ENCODE measurements at places on chromosomes 3 and 15.

- no peak for DNase-seq
Observed at GRCh38 chr15:58049520-58050227, 15.8 kb downstream of the ALDH1A2 start.

DNA sequence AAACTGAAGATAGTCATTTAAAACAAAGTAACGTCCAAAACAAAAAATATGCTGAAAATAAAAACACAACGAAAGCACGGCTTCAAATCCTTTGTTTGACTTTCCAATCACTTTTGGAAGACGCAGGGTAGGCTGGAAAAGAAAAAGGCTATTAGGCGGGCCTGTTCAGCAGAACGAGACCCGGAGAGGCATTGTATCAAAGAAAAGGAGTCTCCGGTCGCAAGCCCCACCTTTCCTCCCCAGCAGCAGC lies 691 bp downstream of the SENP7 start:
- DNase-seq: no peak

DNA sequence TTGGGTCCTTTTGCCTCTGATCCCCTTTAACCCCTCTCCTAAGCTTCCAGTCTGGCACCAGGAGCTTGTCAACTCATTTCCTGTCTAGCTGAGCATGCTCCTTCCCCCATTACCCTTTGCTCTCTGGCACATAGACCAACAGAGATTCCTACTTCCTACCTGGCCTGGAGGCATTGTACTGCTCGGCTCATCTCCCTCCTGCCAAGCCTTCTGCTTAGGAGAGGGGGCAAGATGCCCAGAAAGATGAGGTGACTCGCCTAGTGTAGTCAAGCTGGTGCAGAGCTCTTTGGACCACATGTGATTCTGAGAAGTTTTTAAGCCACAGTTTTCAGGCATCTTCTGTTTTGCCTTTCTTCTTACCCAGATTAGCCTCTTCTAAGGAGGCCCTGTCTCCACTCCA lies 95.4 kb downstream of the ZNF621 start:
- no peak for DNase-seq

GRCh38 chr3:108122276-108122675 lies 31.4 kb upstream of the CD47 start:
- no peak for DNase-seq

DNA sequence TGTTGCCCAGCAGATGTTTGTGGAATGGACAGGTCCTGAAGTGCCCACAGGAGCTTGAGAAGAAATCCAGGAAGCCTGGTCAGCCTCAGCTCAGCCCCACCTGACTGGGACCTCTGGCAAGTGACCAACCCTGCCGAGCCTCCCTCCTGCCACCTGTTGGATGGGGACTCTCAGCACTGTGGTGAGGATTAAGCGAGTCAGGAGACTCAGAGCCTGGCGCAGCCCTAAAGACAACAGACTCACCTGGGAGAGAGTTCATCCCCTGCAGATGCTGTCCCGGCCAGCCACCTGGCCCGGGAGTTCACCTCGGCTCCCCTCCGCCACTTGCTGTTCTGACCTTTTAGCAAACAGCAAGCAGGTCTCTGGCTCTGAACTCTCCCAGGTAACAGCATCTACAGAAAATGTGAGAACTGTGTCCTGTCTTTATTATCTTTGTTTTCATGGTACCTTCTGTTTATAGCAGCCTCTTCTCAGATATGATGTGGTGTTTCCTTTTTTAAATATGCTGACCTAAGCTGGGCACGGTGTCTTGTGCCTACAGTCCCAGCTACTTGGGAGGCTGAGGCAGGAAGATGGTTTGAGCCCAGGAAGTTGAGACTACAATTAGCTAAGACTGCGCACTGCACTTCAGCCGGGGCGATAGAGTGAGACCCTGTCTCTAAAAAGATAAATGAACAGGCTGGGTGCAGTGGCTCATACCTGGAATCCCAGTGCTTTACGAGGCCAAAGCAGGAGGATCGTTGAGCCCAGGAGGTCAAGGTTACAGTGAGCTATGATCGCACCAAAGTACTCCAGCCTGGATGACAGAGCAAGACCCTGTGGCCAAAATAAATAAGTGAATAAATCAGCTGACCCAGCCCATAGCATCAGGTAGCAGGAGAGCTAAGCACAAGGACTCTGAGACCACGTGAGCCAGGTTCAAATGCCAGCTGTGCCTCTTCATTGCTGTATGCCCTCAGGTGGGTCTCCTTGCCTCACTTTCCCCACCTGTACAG lies 32.4 kb upstream of the SLC6A6 start:
- no peak for DNase-seq

DNA sequence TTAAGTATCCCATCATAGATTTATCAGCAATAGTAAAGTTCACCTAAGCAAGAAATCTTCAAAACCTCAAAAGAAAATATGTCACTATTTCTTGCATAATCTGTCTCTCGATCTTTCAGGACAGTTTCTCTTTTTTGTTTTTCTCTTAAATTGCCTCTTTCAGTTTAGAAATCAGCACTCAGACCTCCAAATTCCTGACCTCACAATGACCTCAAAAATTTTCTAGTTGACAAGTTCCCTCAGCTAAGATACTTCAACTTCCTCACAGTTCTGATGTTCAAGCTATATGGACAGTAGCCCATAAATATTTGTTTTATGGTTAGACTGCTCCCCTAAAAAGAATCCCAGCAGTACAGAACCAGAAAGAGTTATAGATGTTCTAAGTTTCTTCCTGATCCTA lies 24.1 kb downstream of the SLC24A5 start:
- no peak for DNase-seq

DNA sequence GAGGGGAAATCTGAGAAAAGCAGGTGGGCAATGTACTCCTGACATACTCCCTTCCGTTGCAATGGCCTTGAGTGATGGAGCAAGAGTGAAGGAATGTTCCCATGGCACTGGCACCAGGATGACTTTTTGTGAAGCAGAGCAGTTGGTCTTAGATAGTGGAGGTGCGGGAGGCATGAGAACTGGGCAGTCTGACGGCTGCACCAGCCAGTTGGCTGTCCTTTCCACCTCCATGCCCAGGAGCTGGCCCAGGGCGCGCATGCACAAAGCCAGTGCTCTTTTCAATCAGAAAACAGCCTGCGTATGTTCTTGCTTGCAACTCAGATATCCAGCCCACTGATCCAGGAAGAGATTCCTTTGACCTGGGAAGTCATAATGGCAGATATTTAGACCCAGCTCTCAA lies 136.8 kb downstream of the PGPEP1L start:
- no peak for DNase-seq

- DNase-seq: no peak
Observed at GRCh38 chr3:131549340-131549739, 46.6 kb upstream of the MRPL3 start.

GRCh38 chr15:63869371-63870042 lies 35.8 kb upstream of the HERC1 start:
- DNase-seq: no peak

- no peak for DNase-seq
Observed at GRCh38 chr3:121330118-121330517, 215.7 kb downstream of the POLQ start.

- no peak for DNase-seq
Observed at GRCh38 chr15:87858651-87859050, 397.9 kb downstream of the NTRK3 start.

DNA sequence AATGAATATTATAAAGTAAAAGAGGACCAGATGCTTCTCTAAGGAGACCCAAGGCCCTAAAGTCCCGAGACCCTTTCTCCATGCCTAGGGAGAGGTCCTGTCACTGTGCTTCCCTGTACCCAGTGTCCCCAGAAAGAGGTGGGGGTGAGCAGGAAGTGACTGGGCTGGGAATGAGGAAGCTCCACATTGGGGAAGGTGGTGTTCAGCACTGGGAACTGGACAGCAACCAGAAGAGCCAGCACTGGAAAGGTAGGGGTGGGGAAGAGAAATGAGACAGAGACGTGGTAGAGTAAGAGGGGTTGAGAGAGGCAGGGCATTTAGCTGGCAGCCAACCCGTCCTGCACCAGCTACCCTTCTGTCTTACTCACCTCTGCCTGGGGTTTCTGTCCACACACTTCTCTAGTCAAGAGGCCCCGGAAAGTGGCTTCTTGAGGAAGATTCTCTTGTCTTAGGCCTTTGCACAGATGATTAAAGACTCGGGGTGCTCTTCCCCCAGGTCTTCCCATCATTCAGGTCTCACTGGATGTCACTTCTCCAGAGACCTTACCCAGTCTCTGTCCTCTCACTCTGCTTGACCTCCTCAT lies 12.2 kb downstream of the RRP9 start:
- DNase-seq: no peak

DNA sequence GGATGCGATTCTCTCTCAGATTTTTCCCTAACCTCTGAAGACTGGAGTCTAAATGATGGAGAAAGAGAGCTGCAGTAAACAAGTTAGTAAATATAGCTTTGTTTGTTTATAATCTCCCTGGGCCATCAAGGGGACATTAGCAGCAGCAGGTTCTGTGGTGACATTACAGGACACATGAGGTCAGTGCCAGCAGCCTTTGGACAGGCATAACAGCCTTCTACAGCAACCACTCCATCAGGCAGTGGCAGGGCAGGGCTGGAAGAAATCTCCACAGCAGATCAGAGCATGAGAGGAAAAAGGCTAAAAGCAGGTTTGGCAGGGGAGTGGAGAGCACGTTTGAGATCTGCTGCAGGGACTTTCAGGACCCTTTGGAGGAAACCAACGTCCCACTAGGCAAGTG lies 127.6 kb upstream of the ACP3 start:
- DNase-seq: no peak

GRCh38 chr3:28502397-28502937 lies 153.8 kb upstream of the AZI2 start:
- no peak for DNase-seq

DNA sequence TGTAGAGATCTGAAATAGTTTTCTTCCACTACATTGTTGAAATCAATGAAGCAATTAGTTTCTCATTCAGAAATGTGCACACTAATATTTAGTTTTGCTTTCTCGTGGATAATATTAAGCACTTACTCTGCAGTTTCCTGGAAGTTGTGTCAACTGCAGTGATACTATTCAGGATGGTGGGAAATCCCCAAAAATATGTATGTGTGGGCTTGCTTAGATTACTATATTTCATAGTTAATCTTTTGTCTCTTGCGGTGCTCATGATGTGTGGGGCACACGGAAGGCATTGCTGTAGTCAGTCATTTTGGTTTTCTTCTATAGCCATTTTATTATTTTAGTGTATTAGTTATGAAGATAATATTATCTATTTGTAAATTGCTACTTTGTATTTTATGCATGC lies 19.7 kb downstream of the RAB11A start:
- no peak for DNase-seq

DNA sequence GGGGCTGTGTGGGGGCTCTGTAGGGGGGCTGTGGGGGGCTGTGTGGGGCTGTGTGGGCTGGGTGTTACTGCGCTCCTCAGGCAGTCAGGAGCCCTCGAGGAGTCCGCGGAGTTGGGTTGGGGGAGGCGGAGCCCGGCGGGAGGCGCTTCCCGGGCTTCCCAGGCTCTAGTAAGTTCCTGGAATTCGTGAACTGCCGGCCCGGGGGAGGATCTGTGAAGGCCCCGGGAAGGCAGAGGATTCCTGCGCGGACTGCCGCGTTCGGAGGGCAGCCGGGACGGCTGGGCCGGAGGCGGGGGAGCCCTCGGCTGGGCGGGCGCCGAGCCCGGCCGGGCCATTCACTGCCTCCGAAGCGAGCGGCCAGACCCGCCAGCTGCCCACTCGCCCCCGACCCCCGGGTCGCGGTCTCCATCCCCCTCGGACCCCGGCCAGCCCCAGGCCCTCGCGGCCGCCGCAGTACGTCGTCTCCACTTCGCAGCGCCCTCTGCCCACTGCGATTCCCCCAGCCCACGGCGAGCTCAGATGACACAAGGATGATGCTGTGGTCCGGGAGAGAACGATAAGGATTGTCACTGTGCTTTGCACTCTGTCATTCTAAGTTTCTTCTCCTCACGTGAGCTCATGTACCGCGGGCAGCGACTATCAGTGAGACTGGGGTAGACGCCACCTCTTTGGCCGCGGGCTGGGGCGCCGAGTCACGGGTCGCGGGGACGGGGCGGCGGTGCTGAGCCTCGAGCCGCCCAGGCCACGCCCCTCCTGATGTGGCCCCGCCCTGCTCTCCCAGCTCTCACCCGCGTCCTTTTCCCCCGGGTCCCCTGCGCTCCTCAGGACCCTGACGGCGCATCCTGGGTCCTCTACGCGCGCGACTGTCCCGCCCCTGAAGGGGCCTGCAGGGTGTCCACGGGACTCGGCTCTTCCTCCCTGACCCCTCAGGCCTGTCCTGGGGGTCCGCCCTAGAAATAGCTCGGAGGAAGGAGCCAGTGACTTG lies 65.3 kb downstream of the KLF13 start:
- DNase-seq: peak; percentile 73

DNA sequence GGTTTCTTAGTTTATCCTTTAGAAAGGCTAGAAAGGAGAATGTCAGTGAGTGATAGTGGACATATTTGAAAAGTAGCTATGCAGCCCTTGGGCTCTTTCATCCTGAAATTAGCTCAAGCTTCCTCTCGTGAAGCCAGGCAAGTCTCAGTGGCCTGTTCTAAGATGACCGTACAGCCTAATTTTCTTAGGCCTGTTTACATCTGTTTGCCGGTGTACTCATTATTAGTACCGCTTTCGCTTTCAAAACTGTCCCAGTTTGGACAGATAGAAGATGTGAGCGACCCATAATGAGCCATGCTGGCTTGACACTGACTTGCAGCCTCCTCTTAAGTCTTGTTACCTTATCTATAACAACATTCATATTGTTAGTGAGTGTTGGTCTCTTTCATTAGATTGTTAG lies 5.7 kb upstream of the ARL14 start:
- no peak for DNase-seq

- DNase-seq: no peak
Observed at GRCh38 chr3:136595913-136596697, 156.1 kb downstream of the STAG1 start.

GRCh38 chr3:180749796-180750195 lies 70.5 kb upstream of the CCDC39 start:
- no peak for DNase-seq

GRCh38 chr15:67096546-67097294 lies 31.3 kb downstream of the SMAD3 start:
- DNase-seq: no peak

DNA sequence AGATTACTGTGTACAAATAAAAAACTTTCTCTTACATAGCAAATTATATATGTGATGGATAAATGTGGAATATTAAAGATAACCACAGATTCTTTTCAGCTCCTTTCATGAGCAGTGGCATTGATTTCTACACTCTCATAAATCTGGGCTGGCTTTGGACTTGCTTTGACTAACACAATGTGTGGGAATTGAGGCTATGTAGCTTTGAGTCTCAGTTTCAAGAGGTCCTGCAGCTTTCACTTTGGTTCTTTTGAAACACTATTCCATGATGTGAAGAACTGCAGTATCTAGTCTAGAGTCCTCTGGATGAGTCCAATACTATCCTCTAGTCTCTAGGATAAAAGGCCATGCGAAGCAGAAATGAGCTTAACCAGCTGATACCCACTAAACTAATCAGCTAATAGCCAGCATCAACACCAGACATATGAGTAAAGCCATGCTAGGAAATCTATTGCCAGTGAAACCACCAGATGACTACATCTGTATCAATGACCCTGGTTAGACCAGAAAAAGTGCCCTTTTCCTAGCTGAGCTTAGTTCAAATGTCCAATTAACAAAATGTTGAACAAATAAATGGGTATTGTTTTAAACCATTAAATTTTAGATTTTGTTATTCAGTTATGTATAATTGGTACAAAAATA lies 274.9 kb upstream of the ZPLD1 start:
- DNase-seq: no peak

- DNase-seq: no peak
Observed at GRCh38 chr3:152379415-152380042, 110.8 kb downstream of the MBNL1 start.

GRCh38 chr3:63975723-63976122 lies 47.6 kb downstream of the PSMD6 start:
- DNase-seq: no peak

- no peak for DNase-seq
Observed at GRCh38 chr15:99105514-99106341, 848 bp downstream of the SYNM start.

GRCh38 chr3:69762768-69763229 lies 23.5 kb downstream of the MITF start:
- DNase-seq: no peak

All from activated naive CD4-positive, alpha-beta T cell (primary cell).